ENCODE measurements at places on chromosomes 5 and 9. TPM values are rescaled to one million over a fixed set of nuclear protein-coding genes. Genes with fewer than 3 reads are reported as not detected.

DNA sequence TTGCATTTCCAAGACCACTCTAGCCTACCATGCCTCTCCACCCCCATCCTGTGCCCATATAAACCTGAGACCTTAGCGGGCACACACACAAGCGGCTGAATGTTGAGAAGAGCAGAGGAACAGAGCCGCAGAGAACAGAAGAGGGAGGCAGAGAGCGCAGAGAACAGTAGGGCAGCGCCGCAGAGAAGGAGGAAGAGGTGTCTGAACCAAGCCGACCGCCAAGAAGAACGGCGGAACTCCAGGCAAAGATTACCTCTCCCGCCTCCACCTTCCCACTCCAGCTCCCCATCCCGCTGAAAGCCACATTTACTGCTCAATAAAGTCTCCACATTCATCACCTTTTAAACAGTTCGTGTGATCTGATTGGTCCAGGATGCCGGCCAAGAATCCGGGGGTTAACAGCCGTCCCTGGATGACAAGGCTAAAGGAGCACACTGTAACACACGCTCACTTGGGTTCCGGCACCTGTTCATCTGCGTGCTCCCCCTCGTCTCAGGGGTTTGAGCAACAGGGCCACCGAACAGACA, 33.2 kb downstream of the GRIN3A start:
- no peak for DNase-seq

Gene TAF11L4
- total RNA-seq: not detected

Gene INSL6
- total RNA-seq: not detected

Gene BSPRY
- total RNA-seq: not detected

DNA sequence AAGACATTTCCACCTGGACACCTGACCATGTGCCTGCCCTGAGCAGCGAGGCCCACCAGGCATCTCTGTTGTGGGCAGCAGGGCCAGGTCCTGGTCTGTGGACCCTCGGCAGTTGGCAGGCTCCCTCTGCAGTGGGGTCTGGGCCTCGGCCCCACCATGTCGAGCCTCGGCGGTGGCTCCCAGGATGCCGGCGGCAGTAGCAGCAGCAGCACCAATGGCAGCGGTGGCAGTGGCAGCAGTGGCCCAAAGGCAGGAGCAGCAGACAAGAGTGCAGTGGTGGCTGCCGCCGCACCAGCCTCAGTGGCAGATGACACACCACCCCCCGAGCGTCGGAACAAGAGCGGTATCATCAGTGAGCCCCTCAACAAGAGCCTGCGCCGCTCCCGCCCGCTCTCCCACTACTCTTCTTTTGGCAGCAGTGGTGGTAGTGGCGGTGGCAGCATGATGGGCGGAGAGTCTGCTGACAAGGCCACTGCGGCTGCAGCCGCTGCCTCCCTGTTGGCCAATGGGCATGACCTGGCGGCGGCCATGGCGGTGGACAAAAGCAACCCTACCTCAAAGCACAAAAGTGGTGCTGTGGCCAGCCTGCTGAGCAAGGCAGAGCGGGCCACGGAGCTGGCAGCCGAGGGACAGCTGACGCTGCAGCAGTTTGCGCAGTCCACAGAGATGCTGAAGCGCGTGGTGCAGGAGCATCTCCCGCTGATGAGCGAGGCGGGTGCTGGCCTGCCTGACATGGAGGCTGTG, 32.4 kb downstream of the CXXC5 start:
- DNase-seq: no peak

Data from LHCN-M2 (cell line).